ENCODE measurements at places on chromosomes 6 and 20. TPM values are rescaled to one million over a fixed set of nuclear protein-coding genes. Genes with fewer than 3 reads are reported as not detected.

- DNase-seq: no peak
Observed at GRCh38 chr6:87756858-87757257, 54.8 kb upstream of the AKIRIN2 start.

DNA sequence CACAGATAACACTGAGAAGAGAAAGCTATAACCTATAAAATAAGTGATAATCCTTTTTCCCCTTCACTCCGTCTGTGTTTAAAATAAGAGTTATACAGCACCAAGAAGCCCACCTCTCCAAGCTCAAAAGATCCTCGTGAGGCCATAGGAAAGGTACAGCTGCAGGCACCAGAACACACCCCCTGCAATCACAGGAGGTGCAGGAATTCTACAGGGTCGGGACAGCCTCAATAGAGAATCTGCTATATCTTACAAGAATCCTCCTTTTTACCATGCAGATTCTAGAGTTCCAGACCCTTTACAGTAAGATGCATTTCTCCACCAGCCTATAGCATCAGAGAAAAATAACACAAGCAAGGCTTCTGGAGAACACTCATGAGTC lies 5.0 kb upstream of the ADGRF1 start:
- DNase-seq: no peak

GRCh38 chr20:35673884-35674283 lies 9.2 kb upstream of the CPNE1 start:
- no peak for DNase-seq

DNA sequence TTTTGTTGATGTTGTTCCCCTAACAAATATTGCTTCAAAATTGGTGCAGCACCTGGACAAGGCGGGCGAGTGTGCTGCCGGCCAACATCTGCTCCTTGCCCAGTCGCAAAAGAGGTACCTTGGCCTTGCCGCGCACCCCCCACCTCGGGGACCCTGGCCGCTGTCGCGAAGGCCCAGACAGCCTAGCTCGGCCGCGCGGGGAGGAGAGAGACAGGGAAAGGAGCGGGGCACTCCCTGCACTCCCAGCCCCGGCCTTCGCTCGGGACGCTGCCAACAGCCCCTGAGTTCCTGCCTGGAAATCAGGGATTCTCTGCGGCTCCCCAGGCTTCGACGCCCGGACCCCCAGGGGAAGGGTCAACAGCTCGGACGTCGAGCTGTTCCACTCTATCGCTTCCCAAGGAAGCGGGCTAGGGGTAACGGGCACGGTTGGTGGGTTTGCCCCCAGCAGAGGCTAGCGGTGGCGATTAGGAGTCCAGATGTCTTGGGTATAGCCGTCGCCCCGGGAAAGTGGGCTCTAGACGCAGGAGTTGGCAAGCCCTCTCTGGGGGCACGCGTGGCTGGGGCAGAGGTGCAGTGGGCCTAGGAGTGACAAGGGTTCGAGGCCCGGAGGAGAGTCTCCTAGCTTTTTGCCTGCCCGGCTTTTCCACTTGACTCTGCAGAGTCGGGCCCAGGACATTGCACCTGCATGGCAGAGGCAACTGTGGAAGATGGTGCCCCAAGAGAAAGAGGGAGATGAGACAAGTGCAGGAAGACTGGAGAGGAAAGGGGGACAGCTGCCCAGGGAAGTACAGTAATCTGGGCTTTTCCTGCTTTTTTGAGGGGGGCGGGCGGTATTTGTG lies 8.2 kb downstream of the POU3F2 start:
- DNase-seq: no peak

- DNase-seq: no peak
Observed at GRCh38 chr6:39924283-39924682, 10.0 kb downstream of the MOCS1 start.

GRCh38 chr6:83578057-83578456 lies 65.7 kb downstream of the PRSS35 start:
- DNase-seq: no peak

DNA sequence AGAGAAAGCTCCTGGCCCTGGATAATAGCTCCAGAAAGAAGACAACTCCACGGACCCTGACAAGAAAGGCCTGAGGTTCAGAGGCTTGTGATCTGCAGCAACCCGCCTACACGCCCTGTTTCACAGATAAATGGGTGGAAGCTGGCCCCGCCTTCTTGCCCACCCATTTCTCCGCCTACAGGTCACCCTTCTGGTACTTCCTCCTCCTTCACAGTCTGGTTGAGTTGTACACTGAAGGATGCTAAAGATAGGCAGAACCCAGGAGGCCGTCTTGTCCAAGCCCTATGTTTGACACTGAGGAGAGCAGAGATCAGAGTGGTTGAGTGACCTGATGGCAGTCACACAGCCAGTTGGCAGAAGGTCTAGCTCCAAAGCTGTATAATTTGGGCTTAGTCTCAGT lies 34.2 kb upstream of the MDGA1 start:
- DNase-seq: peak; percentile 21

- no peak for DNase-seq
Observed at GRCh38 chr20:12016291-12016690, 98.6 kb downstream of the BTBD3 start.

DNA sequence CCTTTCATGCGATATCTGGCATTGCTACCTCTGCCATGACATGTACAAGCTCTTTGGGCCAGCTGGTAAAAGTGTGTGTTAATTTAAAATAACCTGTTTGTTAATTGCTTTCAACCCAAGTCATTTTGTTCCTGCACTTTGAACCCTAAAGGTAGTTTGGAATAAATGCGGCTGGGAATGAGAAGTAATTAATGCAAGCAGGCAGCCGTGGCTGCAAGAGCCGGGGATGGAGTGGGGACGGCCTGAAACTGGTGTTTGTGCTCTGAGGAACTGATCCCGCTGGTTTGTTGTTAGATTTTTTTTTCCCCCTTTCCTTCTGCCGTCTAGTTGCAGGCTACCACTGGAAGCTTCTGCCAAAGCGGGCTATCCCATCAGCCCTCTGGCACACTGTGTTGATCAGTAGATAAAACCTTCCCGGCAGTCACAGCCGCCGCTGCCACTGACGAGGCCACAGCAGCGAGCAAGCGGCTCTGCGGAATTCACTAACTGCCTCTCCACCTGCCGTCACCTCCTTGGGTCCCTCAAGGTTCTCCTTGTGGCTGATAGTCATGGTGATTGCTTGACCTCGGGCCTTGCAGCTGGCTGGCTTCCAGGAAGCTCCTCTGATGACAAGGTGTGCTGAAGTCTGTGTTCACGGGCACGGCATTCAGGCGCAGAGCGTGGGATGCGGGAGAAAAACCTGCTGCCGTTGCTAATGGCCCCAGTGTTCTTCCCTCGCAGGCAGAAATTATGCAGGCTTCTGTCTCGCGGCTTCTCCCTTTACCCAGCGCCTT lies 315.9 kb downstream of the TFAP2A start:
- no peak for DNase-seq

DNA sequence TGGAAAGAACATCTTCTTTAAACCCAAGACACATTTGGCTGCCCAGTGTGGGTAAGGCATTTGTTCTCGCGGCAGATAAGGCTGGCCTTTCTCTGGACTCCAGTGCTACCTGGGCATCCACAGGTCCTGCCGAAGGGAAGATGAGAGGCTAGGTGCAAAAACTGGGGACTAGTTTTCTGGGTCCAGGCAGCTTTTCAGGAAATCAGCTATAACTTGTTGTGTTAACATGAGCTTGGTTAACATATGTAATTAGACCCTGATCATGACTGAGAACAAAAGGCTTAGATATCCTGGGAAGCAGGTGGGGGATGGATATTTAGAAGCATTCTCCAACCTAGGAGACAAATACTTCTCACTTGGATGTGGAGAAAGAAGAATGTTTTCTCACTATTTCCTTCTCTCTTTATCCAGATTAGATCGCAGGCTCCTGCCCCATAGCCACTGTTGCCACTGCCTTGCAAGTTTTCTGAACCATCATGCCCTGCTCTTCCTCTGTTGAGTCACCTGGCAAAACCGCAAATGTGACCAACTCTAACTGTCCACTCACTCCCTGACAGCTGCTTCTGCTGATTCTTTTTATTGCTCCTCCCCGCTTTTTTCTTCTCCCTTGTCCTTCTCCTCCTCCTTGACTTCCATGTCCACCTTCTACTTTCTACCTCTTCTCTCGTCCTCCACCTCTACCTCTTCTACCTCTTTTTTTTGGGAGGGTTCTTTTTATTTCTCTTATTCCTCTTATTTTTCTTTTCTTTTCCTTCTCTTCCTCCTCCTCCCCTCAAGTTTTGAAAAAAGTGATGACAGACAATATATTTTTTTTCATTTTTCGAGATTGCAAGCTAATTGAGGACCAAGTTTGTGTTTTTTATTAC lies 258.1 kb downstream of the UTRN start:
- DNase-seq: no peak

GRCh38 chr6:163983679-163984078 lies 569.2 kb downstream of the QKI start:
- DNase-seq: peak; percentile 20

DNA sequence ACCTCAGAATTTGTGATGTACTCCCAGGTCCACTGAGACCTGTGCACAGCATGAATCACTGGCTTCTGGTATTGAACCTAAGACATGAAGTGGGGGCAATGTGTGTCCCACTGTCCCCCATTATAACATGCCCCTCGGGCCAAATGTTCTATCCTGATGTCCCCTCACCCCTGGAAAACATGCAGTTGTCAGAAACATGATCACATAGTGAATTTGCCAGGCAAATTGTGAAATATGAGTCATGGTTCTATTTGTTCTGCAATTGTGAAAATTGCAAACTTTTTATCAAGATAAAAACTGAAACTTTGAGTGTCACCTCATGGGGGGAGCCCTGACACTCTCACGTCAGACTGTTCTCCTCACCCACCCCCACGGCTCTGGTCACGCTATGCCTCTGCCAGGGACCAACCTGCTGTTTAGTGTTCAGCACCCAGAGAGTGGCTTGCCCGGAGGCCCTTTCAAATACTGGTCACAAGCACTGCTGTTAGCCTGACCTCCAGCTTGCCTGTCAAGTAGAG lies 305.3 kb downstream of the CLIC5 start:
- no peak for DNase-seq

DNA sequence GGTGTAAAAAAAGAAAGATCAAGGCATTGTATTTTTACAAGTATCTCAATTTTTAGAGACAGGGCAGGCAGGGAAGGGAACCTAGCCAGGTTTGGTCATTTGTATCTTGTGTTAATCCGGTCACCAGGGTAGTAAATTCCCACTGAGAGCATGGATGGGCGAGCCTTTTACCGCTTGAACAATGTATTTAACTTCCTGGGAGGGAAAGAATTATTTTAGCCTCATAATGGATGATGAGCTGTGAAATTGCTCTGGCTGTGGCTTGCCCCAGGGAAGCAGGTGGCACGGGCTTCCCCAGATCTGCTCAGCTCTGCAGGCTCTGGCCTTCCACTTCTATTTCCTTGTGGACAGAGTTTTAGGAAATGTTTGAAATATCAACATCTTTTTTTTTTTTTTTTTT lies 72.9 kb downstream of the TOX2 start:
- no peak for DNase-seq

TRDN gene
- 0.23 TPM for total RNA-seq

SLC22A7 gene
- 0.37 TPM for total RNA-seq

HCRTR2 gene
- total RNA-seq: not detected

TINAG gene
- total RNA-seq: 8.8 TPM

TGM2 gene
- total RNA-seq: 389 TPM

BCKDHB gene
- total RNA-seq: 20.9 TPM

TMEM244 gene
- not detected for total RNA-seq

HSPA1A gene
- total RNA-seq: 347 TPM

JPH2 gene
- total RNA-seq: 48.9 TPM

All from mucosa of gallbladder (tissue), 1 donor.